Amniotic stem cell (primary cell): ENCODE measurements at places on chromosomes 4 and X.

- DNase-seq: no peak
Measured at GRCh38 chr4:66430856-66431255, 760.6 kb upstream of the EPHA5 start.

DNA sequence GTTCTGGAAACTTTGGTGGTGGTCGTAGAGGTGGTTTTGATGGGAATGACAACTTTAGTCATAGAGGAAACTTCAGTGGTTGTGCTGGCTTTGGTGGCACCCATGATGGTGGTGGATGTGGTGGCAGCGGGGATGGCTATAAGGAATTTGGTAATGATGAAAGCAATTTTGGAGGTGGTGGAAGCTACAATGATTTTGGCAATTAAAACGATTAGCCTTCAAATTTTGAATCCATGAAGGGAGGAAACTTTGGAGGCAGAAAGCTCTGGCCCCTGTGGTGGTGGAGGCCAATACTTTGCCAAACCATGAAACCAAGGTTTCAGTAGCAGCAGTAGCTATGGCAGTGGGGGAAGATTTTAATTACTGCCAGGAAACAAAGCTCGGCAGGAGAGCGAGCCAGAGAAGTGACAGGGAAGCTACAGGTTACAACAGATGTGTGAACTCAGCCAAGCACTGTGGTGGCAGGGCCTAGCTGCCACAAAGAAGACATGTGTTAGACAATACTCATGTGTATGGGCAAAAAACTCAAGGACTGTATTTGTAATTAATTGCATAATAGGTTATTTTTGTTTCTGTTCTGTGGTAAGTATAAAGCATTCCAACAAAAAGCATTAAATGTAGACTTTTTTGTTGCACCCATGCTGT is 23.2 kb upstream of the SOD3 start:
- no peak for DNase-seq

- DNase-seq: no peak
Measured at GRCh38 chrX:17674601-17675000, 62.7 kb upstream of the SCML1 start.

DNA sequence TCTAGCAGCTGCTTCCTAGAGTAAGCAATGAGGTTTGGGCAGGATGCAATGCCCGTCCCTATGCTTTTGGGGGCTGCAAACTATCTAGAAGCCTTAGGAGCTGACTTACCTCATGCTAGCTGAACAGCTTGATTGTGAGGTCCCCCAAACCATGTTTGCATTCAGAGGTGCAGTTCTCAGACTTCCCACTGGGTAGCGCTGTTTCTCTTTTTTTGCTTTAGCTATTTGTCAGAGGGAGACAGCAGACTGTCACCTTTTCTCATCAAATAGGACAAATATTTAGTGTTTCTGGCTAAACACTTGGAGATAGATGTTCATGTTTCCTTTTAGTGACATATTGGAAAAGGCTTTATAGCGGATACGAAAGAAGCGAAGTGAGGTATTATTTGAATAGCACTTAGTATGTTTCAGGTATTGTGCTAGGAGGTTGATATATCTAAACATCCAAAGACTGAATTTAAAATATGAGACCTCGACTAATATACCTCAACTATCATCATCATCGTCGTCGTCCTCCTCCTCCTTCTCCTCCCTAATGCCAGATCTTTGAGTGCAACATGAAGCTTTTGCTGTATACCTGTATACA is 18.7 kb upstream of the TMEM192 start:
- no peak for DNase-seq

DNA sequence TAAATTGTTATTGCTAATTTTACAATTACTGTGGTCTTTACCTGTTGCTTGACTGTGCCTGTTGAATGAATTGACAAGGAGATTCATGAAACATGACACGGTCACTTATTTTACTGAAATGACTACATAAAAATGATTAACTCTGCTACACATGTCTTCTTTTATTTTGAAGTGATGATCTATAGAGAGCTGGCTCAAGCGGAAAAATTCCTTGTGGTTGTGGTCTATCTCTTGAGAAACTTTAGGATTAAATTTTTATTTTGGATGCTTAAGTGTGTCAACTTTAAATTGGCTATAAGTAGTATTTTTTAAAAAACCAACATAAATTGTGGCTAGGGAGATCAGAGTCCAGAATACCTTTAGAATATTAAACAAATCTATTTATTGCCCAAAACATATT is 131.8 kb upstream of the PITX2 start:
- DNase-seq: no peak

DNA sequence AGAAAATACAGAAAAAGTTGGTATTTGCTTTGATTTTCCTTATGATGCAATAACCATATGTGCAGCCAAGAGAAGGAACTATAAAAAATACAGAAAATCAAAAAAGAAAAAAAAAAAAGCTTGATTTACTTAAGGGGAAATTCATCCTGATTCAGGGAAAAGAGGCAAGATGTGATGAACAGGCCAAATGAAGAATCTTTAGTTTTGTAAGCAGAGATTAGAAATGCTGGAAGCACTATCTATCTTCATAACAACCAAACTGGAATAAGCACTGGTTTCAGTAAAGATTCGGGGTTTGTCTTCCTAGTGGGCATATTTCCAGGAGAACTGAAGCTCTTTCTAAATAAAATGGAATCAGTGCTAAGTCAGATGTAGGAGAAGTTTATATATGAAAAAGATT is 82.9 kb upstream of the KCNIP4 start:
- no peak for DNase-seq

- no peak for DNase-seq
Measured at GRCh38 chr4:121143131-121143530, 21.0 kb downstream of the TNIP3 start.

DNA sequence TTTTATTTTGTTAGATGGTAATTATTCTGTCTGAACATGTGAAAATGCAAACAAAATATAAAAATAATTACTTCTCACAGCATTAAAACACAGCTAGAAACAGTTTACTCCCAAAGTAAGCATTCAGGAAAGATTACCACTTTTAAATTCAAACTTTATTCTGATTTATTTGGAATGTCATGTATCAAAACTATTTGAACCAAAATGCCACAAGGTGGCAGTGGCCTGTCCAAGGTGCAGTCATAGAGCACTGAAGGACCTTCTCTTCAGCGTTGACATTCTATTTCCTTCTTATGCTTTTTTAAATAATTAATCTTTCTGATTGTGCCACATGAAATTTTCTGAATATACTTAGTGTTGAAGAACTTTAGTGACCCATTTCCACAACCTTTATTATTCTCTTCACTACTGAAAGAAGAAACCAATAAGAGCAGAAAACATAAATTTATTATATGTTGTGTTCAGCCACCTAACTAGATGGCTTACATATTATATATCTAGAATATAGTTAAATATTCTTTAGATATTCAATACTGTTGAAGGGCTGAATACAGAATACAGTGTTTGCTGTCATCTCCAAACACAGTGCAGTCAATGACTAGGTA is 283.6 kb downstream of the CFAP299 start:
- no peak for DNase-seq

- DNase-seq: no peak
Measured at GRCh38 chr4:169311643-169312365, 41.0 kb upstream of the SH3RF1 start.

DNA sequence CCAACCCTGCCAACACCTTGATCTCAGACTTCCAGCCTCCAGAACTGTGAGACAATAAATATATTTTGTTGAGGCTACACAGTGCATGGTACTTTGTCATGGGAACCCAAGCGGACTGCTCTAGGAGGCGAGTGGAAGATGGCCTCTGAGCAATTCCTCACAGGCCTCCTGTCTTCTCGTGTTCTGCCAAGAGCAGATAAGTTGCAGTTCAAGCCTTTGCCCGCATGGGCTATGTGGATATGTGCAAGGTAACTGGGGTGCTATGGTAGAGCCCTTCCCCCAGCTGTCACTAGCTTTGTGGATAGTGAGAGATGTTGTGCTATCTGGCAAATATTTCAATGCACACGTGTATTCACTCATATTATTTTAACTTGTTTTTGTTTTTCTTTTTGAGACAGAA is 156.0 kb upstream of the BCOR start:
- no peak for DNase-seq
